ENCODE measurements at places on chromosomes 12 and 14. TPM values are rescaled to one million over a fixed set of nuclear protein-coding genes. Genes with fewer than 3 reads are reported as not detected.

Gene DPPA3
- not detected for total RNA-seq

Gene ESRRB
- not detected for total RNA-seq

Gene KRT84
- total RNA-seq: not detected

Gene DLST
- 89.5 TPM for total RNA-seq

Gene KRT73
- total RNA-seq: not detected

Gene ERP27
- 9.0 TPM for total RNA-seq

Gene PMEL
- 0.90 TPM for total RNA-seq

Gene CARMIL3
- total RNA-seq: 1.4 TPM

Gene ZNF268
- total RNA-seq: 37.1 TPM

Gene SIRT4
- total RNA-seq: 4.8 TPM

Gene MAP1LC3B2
- 1.0 TPM for total RNA-seq

Gene NOS1
- total RNA-seq: not detected

Gene CCDC175
- total RNA-seq: not detected

Gene ACOT4
- total RNA-seq: 0.83 TPM

Gene GLRX5
- 17.0 TPM for total RNA-seq

Gene EMP1
- 0.64 TPM for total RNA-seq

Gene KRT6A
- not detected for total RNA-seq

Gene HSPA2
- total RNA-seq: 14.9 TPM

Gene SLC25A47
- not detected for total RNA-seq

Gene E2F7
- total RNA-seq: 0.42 TPM

Gene TAS2R14
- 1.4 TPM for total RNA-seq

Gene KERA
- total RNA-seq: not detected

Gene AHNAK2
- not detected for total RNA-seq

Gene BMP4
- not detected for total RNA-seq

Gene ANO2
- not detected for total RNA-seq

Gene NGB
- not detected for total RNA-seq

Gene EPYC
- total RNA-seq: not detected

Gene KRT74
- total RNA-seq: not detected

Gene IL31
- total RNA-seq: not detected

Gene RNU4-1
- 3,426 TPM for total RNA-seq

Gene RTN1
- not detected for total RNA-seq

Gene BHLHE41
- 53.7 TPM for total RNA-seq

Gene SMAGP
- 8.0 TPM for total RNA-seq

Gene C2CD5
- 59.3 TPM for total RNA-seq

Gene BCAT1
- total RNA-seq: 4.9 TPM

Gene CD163L1
- 0.32 TPM for total RNA-seq

Gene FOXN3
- total RNA-seq: 101 TPM

Gene MIPOL1
- 0.07 TPM for total RNA-seq

Gene NOVA1
- not detected for total RNA-seq

Gene ZDHHC17
- 86.7 TPM for total RNA-seq

Gene CPNE6
- total RNA-seq: not detected

Gene GAS2L3
- total RNA-seq: 0.10 TPM

Gene TPH2
- not detected for total RNA-seq

Gene TAMALIN
- 139 TPM for total RNA-seq

Gene GPR68
- 0.53 TPM for total RNA-seq

Gene TAS2R9
- total RNA-seq: not detected

Gene TAC3
- total RNA-seq: not detected

Gene IGFBP6
- not detected for total RNA-seq

All from B cell (primary cell).